ENCODE measurements at places on chromosomes 13 and 19.

- no peak for DNase-seq
Observed at GRCh38 chr13:48818495-48819356, 157.0 kb upstream of the FNDC3A start.

DNA sequence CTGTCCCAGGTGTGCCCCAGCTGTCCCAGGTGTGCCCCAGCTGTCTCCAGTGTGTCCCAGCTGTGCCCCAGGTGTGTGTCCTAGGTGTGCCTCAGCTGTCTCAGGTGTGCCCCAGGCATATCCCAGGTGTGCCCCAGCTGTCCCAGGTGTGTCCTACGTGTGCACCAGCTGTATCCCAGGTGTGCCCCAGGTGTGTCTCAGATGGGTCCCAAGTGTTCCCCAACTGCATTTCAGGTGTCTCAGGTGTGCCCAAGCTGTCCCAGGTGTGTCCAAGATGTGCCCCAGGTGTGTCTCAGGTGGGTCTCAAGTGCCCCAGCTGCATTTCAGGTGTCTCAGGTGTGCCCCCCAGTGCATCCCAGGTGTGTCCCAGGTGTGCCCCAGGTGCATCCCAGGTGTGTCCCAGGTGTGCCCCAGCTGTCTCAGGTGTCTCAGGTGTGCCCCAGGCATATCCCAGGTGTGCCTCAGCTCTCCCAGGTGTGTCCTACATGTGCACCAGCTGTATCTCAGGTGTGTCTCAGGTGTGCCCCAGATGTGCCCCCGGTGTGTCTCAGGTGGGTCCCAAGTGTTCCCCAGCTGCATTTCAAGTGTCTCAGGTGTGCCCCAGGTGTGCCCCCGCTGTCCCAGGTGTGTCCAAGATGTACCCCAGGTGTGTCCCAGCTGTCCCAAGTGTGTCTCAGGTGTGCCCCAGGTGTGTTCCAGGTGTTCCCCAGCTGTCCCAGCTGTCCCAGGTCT is 1.3 kb upstream of the GRK1 start:
- DNase-seq, result no peak

DNA sequence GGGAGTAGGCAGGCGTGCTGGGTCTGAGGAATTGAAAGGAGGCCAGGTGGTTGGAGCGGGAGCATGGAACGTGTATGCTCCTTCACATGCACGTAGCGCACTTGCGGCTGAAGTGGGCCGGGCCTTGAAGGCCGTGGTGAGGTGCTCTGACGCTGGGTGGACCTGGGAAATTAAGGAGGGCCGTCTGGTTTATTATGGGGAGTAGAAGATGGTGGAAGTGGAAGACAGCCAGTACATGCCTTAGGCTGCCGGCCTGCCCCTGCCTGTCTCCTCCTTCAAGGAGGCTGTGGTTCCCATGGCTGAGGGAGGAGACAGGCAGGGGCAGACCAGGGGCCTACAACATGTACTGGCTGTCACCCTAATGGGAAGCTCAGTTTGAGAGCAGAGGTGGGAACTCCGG is 23.9 kb downstream of the GATAD2A start:
- DNase-seq, result no peak

DNA sequence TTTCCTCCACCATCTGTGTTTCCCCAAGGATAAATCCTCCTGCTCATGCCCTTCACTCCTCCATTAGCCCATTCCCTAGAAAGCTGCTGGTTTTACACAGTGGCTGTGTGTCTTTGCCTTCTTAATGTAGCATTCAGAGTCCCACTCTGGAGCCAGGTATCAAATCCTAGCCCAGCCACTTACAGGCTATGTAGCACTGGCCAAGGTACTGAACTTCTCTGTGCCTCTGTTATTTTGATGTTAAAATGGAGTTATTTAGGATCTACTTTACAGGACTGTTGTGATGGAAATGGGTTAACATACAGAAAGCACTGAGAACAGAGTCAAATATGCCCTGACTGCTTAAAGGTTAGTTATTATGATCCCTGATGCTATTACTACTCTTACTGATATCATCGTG is 1.5 kb upstream of the ZSCAN4 start:
- DNase-seq, result no peak

GRCh38 chr19:13064092-13064489 is 38.6 kb downstream of the LYL1 start:
- no peak for DNase-seq

DNA sequence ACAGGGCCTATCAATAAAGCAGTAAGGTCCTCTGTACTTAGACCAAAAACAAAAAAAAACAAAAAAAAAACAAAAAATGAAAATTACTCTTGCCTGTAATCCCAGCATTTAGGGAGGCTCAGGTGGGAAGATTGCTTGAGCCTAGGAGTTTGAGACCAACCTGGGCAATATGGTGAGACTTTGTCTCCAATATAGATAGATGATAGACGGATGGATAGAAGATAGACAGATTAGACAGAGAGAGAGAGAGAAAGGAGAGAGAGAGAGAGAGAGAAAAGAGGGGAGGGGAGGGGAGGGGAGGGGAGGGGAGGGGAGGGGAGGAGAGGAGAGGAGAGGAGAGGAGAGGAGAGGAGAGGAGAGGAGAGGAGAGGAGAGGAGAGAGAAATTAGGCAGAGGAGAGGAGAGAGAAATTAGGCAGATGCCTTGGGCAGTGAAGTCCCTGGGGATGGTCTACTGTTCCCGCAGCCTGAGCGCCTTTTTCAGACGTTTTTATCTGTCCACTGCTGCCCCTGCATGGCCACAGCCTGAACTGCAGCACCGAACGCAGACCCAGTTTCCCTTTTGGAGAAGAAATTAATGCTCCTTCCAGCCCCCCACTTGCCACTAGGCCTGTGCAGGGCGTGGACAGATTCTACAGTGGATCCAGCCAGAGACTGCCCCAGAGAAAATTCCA is 9.8 kb upstream of the ZNF627 start:
- peak; percentile 62 for DNase-seq

DNA sequence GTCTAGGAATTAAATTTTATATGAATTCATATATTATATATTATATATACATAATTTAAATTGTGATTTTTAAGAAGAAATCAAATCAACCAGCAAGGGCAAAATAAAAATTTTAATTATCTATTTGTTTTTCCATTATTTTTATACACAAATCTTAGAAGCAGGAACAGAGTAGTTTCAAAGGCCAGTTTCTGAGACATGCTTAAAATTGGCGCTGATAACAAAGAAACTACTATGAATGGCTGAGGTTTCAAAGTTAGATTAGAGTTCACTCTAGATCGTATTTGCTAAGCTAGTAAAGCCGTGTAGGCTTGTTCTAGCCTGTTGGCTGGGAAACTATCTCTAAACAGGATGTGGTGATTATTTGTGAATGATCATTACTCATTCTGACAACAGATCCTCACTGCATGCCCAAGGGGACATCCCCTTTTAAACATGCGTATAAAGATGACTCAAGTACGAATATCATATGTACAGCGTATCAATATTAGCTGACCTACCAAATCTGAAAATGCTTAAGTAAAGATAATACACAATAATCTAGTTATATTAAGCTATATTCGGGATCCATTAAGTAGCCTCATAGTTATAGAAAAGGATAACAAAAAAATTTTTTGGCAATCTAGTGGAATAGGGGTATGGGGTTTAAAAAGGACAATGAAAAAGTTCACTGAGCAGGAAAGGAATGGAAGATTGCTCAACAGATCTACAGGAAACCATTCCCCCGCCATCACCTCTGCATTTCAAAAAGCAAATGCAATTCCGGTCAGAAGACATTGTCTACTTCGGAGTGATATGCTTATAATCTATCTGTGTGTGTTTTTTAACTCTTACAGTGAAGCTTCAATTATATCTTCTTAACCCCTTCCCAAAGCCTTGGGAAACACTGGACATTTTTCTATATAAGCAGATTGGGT is 150.1 kb downstream of the SHISA2 start:
- no peak for DNase-seq

DNA sequence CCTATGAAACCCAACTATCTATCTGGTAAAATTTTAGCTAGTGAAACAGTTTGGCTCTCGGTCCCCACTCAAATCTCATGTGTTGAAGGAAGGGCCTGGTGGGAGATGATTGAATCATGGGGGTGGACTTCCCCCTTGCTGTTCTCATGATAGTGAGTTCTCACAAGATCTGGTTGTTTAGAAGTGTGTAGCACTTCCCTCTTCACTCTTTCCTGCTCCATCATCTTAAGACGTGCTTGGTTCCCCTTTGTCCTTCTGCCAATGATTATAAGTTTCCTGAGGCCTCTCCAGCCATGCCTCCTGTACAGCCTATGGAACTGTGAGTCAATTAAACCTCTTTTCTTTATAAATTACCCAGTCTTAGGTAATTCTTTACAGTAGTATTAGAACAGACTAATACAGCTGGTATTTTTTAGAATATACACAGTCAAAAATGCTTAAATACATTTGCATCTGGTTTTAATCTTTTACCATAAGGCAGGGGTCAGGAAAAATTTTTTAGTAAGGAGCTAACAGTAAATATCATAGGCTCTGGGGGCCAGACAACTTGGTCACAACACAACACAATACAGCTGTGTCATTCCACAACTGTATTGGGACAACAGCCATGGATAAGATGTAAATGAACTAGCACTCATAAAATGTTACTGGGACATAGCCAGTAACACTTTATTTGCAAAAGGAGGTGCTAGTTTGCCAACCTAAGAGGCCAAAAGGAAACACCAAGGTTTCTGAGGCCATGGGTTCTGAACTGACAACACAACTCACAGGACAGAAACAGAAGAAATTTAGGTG is 24.3 kb downstream of the DZIP1 start:
- DNase-seq, result no peak

- no peak for DNase-seq
Observed at GRCh38 chr19:48498595-48499311, 12.9 kb downstream of the LMTK3 start.

GRCh38 chr19:5096536-5096935 is 127.6 kb downstream of the KDM4B start:
- DNase-seq, result no peak

DNA sequence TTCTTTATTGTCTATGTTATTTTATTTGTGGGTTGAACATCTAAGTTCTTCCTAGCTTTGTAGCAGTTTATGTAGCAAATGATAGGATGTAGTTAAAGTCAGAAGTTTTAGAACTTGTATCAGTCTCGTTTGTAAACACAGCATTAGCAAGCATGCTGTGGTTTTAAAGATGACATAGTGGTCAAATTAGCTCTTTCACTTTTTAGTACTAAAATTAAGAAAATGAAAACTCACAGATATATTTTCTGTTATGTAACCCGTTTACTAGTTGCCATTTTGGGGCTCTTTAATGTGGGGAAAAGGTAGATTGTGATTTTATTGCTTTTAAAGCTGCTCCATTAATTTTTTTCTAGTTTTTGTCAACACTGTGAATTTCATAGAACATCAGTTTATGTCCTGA is 216.5 kb downstream of the PCCA start:
- no peak for DNase-seq

DNA sequence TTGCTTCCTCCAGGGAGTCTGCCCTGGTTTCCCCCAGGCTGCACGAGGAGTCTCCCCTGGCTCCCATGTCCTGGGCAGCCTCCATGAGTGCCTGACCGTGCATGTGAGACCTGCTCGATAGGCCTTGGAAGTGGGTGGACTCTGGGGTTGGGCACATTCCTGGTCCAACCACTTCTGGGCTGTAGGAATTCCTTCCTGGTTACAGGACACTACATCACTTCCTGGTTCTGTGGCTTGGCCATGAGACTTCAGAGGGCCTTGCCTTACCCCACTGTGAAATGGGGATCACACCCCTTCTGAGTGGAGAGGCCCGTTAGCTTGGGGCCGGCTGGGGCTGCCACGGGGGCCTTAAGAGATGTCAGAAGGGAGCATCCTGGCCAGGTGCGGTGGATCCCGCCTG is 4.0 kb upstream of the ZNF628 start:
- no peak for DNase-seq
